NCI-H226 (cell line): ENCODE measurements at places on chromosomes 6 and 20.

GRCh38 chr6:144232176-144232831 is 52.8 kb upstream of the UTRN start:
- DNase-seq: no peak

DNA sequence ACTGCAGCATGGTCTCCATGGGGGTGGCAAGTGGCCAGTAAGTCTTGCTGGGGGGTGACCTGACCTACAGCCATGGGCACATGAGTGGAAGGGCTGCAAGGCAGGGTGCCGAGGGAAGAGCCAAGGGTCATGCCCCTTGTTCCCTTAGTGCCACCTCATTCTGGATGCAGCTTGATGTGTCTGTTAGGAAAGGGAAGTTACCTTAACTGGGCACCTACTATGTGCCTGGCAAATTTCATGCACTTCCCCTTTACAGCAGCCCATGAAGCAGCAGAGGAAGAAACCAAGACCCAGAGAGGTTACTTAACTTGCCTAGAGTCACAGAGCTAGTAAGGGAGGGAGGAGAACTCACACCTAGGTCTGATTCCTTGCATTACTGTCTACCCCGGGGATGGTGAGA is 174.0 kb downstream of the MRPL14 start:
- DNase-seq: no peak

DNA sequence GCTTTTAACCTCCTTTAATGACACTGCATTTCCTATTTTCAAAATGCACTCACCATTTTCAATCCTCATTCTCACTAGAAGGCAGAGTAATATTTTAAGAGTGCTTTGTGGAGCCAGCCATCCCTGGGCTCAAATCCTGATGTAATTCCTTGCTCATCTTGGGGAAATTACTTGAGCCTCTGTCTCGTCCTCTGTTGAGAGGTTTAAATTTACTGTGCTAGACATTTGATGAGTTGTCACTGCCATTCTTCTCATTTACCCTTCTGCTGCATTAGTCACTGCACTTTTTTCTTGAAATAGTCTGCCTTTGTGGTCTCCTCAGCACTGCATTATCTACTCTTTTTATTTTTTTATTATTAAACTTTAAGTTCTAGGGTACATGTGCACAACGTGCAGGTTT is 150.0 kb upstream of the HDDC2 start:
- DNase-seq: no peak

GRCh38 chr6:134744301-134744700 is 205.6 kb downstream of the ALDH8A1 start:
- no peak for DNase-seq
